ENCODE measurements at places on chromosomes 2 and 18.

DNA sequence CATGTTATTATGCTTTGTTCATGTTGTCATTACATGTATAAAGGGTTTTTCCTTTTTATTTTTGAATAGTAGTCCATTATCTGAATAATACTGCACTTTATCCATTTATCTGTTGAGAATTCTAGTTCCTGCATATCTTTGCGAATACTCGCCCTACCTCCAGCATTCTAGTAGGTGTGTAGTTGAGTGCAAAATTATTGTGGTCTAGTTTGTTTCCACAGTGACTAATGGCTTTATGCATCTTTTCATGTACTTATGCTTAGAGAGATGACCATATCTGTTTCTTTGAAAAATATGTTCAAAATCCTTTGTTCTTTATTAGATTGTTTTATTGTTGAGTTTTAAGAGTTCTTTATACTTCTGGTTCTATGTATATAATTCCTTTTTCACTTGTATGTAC lies 48.8 kb downstream of the EIF5B start:
- DNase-seq = no peak

GRCh38 chr2:195505701-195506100 lies 151.3 kb upstream of the SLC39A10 start:
- DNase-seq = no peak

GRCh38 chr2:215652388-215652787 lies 216.5 kb upstream of the FN1 start:
- no peak for DNase-seq

DNA sequence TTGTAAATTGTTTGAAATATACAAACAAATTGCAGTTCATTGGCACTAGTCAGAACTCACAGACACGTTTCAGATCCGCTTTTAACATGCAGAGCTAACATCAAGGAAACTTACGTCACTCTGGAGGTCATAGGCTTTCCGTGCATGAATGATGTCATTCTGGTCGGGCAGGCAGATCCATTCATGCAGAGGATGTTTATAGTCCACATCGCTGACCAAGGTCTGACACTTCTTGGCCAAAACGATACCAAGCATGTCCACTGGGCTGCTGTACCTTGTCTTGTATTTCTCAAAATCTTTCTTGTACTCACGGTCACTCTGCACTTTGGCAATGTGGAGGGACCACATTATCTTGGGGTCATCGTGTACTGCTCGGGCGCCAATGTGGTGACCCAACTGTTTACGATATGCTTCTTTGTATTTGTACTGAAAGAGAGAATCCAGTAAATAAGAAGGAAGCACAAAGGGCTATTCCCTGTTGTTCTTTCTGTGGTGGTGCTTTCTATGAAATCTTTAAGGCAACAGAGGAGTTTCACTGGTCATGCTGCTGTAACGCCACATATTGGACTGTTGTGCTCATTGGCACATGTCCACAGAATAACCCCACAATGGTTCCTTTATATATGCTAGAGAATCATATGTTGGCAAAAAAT lies 114.8 kb downstream of the NEB start:
- peak; percentile 83 for DNase-seq

DNA sequence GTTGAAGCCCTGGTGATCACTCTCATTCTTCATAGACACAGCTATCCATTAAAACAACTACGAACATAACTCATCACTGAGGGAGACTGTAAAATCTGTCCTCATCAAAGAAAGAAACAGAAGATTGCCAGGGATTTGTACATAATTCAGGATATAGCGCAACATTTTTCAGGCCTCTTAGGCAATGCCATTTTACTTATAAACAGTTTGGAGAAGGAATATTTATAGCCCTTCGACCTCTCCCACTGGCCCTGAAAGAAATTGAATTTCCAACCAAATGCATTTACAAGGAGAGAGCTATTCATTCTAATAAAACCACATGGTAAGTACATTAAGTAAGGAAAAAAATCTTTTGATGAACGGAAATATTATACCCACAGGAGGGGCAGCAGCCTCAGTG lies 295.0 kb downstream of the RAD51AP2 start:
- DNase-seq = no peak

- peak; percentile 70 for DNase-seq
These were observed 217.8 kb downstream of the BCL11A start for GRCh38 chr2:60335533-60336237.

- DNase-seq = no peak
These were observed 1.6 kb downstream of the RAB27B start for GRCh38 chr18:54829856-54830255.

All from MV-4-11 (cell line).